ENCODE measurements at places on chromosomes 5 and 9. TPM values are rescaled to one million over a fixed set of nuclear protein-coding genes. Genes with fewer than 3 reads are reported as not detected.

- DNase-seq: no peak
Measured at GRCh38 chr9:37936965-37937364, 33.0 kb upstream of the SLC25A51 start.

The DNAJC18 gene
- total RNA-seq: 6.9 TPM

DNA sequence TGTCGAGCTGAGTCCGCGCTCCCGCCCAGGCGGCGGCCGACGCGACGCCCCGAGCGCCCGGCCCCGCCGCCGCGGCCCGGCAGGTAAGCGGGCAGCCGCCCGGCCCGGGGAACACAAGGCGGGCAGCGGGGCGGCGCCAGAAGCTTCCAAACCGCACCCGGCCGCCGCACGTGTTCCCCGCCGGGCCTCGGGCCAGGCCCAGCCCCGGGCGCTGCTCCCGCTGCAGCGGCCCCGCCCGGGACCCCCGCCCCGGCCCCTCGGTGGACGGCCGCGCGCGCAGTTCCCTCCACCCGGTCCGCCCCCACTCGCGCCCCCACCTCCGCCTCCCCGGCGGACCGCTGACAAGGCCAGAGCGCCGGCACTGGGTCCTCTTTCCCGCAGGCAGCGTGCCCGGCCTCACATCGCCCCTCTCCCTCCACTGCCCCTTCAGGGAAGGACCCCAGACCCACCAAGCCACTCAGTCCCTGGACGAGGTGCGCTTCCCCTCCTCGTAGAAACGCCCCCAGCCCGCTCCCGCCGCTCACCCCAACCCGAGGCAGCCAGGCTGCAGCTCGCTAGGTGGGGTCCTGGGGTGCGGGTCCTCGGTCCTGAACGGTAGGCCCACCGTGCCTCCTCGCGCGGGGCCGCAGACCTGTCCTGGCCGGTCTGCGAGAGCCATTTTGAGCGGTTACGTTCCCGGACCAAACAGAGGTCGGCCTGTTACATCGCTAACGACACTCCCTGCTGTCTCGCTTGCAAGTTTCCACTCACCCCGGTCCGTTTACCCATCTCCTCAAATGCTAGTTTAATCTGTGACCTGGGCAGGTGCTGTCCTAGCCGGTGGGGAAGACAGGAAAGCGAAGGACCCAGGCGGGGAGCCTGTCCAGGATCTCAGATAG, 475 bp downstream of the WDR5 start:
- no peak for DNase-seq

The PLAC8L1 gene
- not detected for total RNA-seq

The WDR38 gene
- total RNA-seq: not detected

GRCh38 chr5:90297045-90297764, 112.4 kb downstream of the CETN3 start:
- DNase-seq: no peak

DNA sequence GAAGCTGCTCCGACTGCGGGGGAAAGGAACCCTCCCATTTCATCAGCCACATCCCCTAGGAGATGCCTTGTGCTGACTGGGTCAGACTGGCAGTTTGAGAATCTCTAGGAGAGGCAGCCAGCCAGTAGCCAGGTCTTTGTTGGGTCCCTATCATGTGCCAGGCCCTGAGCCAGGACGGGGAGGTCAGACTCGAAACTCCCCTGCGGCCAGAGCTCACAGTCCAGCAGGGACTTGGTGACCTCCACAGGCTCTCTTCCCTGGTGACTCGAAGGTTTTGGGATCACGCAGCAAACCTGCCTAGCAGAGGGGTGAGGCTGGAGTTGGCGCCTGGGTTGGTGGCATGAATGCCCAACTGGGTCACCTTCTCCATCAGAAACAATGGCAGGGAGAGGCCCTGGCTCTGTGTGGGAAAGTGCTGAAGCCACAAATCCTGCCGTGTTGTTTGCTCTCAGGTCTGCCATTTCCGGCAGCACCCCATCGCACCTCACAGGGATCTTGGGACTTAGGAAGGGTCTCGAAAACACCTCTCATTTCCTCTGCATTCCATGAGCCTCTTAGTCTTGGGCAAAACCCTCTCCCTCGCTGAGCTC, 14.4 kb upstream of the ORM1 start:
- DNase-seq: no peak
